H4 (cell line): ENCODE measurements at places on chromosomes 16 and 17. TPM values are rescaled to one million over a fixed set of nuclear protein-coding genes. Genes with fewer than 3 reads are reported as not detected.

- DNase-seq: no peak
These were observed 673.6 kb downstream of the HS3ST4 start for GRCh38 chr16:26365161-26365940.

DNA sequence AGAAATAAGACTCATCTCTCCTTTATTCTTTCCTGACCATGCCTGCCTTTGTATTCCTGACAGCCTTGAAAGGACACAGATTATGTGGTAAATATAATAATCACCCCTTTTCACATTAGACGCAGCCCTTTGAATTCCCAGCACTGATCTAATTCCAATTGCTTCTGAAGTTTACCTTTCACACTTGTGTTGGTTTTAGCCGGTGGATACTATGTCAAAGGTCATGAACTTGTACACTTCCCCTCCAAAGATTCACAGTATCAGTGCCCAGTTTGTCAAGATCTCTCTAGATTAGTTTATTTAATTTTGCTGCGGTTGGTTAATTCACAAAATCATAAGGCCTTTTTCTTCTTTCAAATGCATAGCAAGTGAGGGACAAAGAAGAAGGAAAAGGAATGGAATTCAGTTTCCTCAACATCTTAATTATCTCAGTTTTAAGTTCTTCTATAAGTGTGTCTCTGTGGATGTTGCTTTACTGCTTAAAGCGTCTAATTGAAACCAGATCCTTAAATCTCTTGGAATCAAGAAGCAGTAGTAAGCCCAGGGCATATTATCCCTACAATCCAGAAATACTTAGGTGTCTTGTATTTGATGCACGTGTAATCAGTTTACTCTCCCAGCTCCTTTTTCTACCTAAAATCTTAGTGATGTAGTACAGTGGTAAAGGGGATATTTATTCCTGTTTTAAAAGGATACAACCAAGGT is 174.3 kb upstream of the TBX2 start:
- no peak for DNase-seq

GRCh38 chr16:15990902-15991301 is 41.5 kb downstream of the ABCC1 start:
- DNase-seq: no peak

DNA sequence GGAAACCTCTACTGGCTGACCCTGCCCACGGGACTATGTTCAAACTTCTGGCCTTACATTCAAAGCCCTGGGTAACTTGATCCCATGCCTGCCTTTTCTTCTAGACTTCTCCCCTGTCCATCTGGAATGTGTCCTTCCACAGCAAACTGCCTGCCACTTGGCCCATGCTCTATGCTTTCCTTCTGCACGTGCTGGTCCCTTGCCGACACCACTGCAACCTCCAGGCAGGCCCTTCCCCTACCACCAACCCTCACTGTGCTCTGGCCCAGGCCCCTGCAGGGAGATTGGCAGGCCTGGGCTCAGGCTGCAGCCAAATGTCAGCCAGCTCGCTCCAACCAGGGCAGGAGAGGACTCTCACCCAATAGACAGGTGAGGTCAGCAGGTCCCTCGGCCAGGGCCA is 11.0 kb downstream of the HSD11B2 start:
- no peak for DNase-seq

DNA sequence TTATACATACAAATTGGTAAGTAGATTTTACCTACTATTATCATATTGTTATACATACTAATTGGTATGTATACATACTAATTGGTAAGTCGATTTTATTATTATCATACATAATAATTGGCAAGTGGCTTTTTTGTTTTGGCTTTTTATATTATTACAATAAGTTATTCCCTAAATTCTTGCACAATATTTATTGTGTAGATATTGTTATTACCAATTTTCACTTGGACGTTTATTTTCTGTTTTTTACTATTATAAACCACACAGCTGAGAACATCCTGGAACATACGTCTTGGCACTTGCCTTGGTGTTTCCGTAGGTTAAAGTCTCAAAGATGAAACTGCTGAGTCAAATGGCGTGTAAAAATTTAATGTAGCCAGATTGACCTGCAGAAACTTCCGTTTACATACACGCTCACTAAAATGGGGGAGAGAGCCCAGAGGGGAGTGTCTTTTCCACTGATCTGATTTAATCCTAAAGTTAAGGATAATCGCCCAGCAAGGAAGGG is 18.9 kb downstream of the GNGT2 start:
- no peak for DNase-seq

DNA sequence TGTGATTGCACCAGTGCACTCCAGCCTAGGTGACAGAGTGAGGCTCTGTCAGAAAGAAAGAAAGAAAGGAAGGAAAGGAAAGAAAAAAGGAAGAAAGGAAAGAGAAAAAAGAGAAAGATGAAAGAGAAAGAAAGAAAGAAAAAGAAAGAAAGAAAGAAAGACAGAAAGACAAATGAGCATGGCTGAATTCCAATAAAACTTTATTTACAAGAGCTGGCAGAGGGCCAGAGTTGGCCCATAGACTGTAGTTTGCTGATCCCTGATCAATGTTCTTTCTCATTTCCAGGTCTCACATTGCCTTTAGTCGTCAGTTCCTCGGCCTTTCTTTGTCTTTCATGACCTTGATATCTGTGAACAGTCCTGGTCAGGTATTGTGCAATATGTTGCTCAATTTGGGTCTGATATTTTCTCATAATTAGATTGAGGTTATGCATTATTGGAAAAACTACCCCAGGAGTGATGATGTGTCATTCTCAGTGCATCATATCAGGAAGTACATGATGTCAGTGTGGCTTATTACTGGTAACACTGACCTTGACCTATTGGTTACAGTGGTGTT is 68.5 kb upstream of the MED9 start:
- no peak for DNase-seq

- DNase-seq: no peak
These were observed 43.8 kb downstream of the VAC14 start for GRCh38 chr16:70757183-70757582.

DNA sequence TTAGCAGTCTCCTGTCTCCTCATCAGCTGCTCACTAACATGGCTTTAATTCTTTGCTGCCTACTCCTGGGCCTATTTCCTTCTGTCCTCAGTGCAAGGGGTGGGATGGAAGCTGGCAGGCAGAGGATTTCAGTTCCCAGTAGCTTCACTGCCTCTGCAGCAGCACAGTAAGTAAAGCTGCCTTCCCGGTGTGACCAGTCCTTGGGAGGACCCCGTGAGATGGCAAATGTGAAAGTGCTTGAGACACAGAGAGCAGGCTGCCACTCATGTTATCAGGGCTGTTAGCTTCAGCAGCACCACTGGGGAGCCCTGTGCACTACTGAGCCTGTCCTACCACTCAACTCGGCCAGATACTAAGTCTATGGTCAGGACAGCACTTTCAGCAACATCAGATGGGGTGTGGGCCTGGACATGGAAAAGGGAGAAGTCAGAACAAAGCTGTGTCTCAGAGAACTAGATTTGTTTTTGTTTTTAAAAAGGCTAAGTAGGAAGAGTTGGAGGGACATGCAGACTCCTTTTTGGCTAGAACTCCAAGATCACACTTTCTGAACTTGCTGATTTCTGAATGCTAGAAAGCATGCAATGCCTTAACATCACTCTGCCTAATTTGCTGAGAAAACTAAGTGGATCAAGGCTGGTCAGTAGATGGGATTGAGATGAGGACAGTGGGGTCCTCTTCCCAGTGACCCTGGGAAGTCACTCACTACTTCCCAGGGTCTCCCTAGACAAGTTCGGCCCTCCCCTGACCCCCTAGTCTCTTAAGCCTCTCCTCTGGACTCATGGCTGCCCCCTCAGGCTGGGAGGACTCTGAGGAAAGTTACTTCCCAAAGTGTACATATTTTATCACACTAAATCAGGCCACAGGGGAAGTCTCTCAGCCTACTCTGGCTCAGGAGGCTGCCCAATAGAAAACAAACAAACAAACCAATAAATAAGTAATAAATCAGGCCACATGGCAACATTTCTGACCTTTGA is 1.1 kb downstream of the ACSF2 start:
- DNase-seq: peak; percentile 55

DNA sequence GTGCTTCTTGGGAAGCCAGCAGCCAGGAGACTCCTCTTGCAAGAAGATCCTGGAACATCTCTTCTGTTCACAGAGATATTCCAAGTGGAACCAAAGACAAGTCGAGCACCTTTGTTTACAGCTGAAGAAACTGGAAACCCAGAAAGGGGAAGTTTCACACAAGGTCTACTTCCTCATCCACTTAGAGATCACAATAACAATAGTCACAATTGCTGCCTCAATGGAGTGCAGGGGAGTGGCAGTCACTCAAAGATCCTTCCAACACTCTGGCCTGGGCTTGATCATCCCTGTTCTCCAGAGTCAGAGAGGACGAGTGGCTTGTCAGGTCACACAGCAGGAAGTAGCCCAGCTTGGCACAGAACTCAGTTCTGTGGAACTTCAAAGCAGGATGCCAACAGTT is 46.9 kb upstream of the SIAH1 start:
- DNase-seq: no peak

- no peak for DNase-seq
These were observed 66.7 kb downstream of the NACA2 start for GRCh38 chr17:61524319-61524718.

GRCh38 chr17:50053654-50053960 is 2.3 kb upstream of the ITGA3 start:
- DNase-seq: no peak

DNA sequence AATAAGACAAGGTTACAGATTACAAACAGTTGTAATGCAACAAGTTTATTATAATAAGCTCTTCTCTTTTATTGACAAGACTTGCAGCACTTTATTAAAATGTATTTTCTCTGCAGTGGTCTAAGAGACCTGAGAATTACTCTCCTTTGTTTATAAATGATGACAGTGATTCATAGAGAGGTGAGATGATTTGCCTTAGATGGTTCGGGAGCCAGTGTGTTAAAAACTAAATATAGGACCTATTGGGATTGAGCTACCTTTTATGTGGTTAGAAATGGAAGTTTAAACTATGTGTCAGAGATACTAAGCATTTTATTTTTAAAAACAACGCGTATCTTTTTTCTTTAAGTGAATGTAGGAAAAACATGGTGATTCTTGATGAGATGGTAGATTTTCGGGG is 2.9 kb upstream of the KRTAP3-3 start:
- DNase-seq: no peak

DNA sequence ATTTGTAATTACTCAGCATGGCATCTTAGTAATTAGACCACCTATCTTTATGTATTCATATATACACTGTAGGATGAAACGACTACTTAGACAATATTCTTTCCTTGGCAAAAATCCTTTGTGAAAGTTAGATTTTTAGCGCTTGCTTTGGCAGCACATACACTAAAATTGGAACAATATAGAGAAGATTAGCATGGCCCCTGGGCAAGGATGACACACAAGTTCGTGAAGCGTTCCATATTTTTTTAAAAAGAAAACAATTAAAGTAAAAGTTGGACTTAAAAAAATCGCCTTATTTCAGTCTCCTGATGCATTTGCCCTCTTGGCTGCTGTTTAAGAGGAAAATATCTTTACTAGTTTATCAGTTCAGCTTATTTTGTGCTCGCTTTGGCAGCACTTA is 10.5 kb downstream of the IGSF6 start:
- DNase-seq: no peak

- no peak for DNase-seq
These were observed 25.4 kb downstream of the RANBP10 start for GRCh38 chr16:67780847-67781564.

- DNase-seq: no peak
These were observed 3.0 kb upstream of the VAT1L start for GRCh38 chr16:77785373-77785764.

- no peak for DNase-seq
These were observed 25.9 kb downstream of the ABCC12 start for GRCh38 chr16:48129926-48130325.

The MT1E gene
- total RNA-seq: not detected in 2 replicates

The ZMYND15 gene
- not detected in 2 replicates for total RNA-seq

The LRRC45 gene
- 7.3 and 11.3 TPM in 2 replicates for total RNA-seq

The AGRP gene
- total RNA-seq: not detected in 2 replicates

The MEFV gene
- total RNA-seq: 1.2 TPM in 1 of 2 replicates, not detected in the other

The MSLN gene
- total RNA-seq: not detected in 2 replicates

The ZNF205 gene
- 5.2 and 8.6 TPM in 2 replicates for total RNA-seq
